ENCODE measurements at places on chromosomes 1 and 21. TPM values are rescaled to one million over a fixed set of nuclear protein-coding genes. Genes with fewer than 3 reads are reported as not detected.

ZNF648 gene
- not detected for total RNA-seq

- no peak for DNase-seq
These were observed 75.6 kb downstream of the MRPS6 start for GRCh38 chr21:34148826-34149558.

DNA sequence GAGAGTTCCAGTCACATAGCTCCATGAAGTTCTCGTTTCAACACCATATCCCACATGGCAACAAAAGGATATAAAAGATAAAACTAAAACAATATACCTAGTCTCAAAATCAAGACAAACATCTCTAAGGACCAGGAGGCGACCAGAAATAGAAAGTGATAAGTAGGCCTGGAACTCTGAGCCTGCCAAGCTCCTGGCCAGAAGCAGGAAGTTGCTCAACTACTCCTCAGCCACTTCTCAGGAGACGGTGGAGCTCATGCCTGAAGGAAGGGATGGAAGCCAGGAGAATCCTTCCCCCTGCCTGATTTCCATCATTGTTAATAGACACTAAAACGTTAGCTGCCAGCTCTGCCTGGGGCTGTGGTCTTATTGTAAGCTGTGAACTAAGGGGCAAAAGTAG lies 94.7 kb downstream of the DISP1 start:
- DNase-seq: no peak

- no peak for DNase-seq
These were observed 4.0 kb downstream of the MX1 start for GRCh38 chr21:41429925-41430491.

GRCh38 chr1:59146056-59146455 lies 150.8 kb upstream of the FGGY start:
- DNase-seq: no peak

GRCh38 chr1:197485790-197486189 lies 217.7 kb downstream of the CRB1 start:
- DNase-seq: peak; percentile 43

DNA sequence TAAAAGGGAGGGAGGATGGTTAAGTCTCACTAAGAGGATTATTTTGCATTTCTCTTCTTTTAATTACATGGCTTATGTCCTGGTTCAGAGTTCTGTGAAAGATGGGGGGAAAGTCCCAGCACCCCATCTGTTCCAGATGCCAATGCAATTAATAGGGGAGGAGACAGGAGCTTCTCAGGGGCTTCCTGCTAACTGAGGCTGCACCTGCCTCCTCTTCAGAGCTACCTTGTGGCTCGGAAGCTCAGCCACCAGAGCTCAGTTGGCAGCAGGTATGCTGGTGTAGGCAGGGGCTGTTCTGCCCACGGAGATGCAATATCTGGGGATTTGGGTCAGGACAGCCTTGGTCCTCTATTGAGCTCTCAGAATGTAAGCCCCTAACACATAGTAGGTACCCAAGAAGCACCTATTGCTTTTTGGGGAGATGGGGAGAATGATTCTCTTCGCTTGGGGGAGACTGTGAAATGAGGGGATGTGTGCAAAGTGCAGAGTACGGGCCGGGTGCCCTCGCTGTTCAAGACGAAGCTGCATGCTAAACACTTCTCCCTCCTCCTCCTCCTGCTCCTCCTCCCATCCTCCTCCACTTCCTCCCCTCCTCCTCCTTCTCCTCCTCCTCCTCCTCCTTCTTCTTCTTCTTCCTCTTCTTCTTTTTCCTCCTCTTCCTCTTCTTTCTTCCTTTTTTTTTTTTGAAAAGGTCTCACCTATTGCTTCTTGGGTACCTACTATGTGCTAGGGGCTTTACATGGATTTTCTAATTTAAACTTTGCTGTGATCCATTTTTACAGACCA lies 279.0 kb downstream of the PTPRU start:
- DNase-seq: no peak

GRCh38 chr1:6285336-6285735 lies 24.4 kb upstream of the GPR153 start:
- DNase-seq: no peak

GRCh38 chr21:31308584-31308983 lies 35.5 kb downstream of the TIAM1 start:
- no peak for DNase-seq
